ENCODE measurements at places on chromosomes 2 and 18. TPM values are rescaled to one million over a fixed set of nuclear protein-coding genes. Genes with fewer than 3 reads are reported as not detected.
A peak's percentile ranks its signal among the peaks of the same experiment; 100 is the strongest.

- DNase-seq = no peak
Measured at GRCh38 chr2:176558574-176559140, 289.4 kb downstream of the MTX2 start.

DNA sequence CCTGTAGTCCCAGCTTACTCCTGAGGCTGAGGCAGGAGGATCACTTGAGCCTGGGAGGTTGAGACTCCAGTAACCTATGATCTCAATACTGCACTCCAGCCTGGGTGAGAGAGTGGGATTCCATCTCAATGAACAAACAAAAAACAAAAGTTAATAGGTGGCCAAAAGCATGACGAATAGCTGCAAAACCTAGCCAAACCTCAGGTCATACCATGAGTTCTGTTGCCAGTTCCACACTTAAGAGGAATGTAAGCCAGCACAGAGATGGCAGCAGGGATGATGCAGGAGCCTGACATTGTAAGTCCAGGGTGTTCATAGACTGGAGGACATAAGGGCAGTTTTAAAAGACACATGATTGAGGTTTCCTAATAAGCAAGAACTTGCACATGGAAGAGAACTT lies 55.3 kb upstream of the RMDN2 start:
- DNase-seq = no peak

DNA sequence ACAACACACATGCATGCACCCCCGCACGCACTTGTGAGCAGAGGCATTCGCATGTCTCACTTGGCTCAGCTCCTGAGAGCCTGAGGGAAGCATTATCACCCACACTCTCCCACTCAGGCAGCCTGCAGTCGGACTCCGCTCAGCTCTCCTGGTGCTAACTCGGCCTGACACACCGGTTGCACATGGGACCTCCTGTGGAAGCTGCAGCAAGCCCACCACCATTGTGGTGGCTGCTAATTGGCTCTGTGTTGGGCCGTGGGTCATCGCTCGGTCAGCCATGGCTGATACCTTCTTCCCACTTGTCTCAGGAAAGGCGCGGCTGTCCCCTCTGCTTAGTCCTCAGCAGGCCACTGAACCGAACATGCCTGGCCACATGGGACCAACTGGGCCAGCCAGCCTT lies 13.7 kb upstream of the TEX261 start:
- no peak for DNase-seq

- DNase-seq = no peak
Measured at GRCh38 chr2:142734231-142734630, 143.2 kb upstream of the KYNU start.

DNA sequence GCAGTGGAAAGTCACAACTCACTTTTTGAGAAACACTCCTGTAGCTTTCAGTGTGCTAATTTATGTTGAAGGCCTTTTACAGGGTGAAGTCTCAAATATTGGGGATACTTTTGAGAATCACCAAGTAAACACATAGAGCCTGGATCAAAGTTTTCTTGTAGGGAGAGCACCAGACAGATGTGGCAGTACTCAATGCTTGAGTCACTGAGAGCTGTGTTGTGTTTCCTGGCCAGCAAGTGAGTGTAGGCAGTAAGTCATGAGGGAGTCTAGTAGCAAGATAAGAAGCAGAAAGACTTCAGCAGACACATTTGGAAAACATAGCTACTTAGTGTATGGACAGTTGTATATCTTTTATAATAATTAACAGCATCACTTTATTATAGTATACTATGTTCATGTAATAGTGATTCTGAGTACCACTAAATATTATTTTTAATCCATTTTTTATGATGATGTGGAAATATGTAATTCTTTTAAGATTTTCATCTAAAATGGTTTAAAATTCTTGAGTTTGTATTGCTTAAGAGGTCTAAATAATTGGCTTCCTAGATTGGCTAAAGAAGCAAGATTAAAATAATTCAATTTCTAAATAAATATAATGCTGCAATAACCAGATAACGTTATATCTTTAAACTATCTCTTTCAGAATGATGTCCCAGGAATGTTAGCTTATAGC lies 12.8 kb downstream of the PSMD1 start:
- no peak for DNase-seq

DNA sequence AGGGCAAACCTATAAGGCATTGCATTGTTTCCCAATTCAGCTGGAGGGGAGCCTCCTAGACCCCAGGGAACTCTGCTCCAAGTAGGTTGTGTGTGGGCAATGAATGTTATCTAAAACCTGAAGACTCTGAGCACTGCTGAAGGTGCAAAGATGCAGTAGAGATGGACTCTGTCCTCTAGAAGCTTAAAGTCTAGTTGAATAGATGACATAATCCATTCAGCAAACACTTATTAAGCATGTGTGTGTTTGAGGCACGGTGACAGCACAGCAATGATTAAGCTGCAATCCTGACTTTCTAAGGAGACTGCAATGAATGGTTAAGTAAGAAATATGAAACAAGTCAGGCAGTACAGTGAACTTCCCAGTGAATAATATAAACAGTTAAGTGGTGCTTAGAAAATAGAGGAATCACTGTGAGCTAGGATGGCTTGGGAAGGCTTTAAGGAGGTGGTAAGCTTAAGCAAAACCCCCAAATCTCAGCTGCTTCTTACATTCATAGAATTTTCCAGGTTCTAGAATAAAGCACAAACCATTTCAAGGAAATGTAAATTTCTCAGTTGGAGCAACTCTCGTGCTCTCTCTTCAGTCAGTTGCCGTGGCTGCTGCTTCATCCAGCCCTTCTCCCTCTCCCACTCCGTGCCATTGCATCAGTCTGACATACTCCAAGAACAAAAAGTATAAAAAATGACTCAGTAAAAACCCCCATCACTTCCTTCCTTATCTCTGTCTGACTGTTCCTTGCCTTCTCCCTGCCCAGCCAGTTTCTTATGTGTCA lies 19.1 kb downstream of the MXD1 start:
- DNase-seq = no peak

GRCh38 chr2:2294183-2294690 lies 36.8 kb downstream of the MYT1L start:
- DNase-seq = no peak

DNA sequence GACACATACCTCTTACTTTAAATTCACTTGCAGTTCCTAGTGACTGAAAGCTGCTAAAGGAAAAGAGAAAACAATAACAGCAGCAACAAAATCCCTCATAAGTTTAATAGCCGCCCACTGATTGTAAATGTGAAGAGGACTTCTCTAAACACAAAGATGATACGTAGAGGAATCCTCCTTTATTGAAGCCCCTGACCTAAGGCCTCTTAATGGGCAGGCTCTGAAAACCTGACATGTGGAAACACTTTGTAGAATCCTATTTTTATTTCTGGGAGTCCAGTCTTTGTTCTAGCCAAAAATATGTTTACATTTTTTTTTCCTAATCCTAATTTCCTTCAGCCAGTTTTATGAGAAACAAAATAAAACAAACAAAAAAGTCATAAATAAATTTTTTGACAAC lies 1277.7 kb upstream of the CELF4 start:
- DNase-seq = no peak

DNA sequence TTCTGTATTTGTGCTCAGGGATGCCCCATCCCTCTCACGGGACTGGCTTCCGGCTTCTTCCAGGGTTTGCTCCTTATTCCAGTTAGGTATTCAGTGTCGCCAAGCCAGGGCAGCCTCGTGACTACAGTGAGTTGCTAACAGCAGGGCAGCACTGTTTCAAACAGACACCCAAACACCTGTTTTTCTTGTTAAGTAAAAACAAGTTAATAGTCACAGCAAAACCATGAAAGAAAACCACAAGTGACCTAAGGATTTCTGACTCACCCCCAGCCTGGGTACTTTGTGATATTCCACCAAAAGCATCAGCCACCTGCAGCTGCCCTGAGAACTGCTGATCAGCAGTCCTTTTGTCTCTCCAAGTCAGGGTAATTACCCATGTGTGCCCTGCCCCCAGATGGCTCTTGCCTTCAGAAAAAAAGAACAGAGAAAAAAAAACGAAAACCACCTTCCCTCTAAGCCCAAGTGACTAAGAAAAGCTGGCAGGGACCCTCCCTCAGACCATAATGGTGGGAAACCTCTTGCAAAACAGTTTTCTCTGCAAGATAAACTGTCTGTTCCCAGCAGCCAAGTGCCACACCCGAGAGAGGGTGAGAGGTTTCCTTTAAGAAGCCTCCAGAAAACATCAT lies 178.2 kb downstream of the ANAPC1 start:
- DNase-seq = no peak

UGT1A4 gene
- total RNA-seq = not detected

DNA sequence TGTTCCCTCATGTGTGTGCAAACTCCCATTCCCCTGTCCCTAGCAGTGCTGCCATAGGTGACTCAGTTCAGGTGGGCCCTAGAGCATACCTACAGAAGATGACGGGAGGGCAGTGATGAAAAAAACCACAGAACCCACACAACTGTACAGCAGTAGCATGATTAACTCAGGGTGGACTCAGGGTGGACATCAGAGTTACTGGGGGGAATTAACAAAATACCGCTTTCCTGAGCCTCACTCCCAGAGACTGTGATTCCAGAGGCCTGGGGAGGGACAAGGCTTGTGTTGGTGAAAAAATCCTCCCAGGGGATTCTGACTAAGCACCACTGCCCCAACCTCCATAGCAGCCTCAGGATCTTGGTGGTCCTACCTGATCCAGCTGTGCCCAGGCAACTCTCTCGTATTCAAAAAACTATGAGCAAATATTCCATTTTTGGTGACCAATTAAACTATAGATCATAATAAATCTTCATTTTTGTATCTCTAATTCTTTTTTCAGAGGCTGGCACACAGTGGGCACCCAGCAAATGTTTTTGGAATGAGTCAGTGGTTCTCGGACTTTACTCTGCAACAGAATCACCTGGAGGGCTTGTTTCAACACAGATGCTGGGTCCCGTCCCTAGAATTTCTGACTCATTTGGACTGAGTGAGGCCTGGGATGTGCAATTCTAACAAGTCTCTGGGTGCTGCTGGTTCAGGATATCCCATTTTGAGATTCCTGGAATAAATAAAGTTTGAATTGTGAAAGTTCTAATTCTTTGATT lies 84.1 kb upstream of the NABP1 start:
- no peak for DNase-seq

GRCh38 chr2:109715313-109715805 lies 78.7 kb upstream of the RGPD5 start:
- peak; percentile 47 for DNase-seq

- DNase-seq = no peak
Measured at GRCh38 chr2:153230977-153231376, 247.6 kb downstream of the RPRM start.

DNA sequence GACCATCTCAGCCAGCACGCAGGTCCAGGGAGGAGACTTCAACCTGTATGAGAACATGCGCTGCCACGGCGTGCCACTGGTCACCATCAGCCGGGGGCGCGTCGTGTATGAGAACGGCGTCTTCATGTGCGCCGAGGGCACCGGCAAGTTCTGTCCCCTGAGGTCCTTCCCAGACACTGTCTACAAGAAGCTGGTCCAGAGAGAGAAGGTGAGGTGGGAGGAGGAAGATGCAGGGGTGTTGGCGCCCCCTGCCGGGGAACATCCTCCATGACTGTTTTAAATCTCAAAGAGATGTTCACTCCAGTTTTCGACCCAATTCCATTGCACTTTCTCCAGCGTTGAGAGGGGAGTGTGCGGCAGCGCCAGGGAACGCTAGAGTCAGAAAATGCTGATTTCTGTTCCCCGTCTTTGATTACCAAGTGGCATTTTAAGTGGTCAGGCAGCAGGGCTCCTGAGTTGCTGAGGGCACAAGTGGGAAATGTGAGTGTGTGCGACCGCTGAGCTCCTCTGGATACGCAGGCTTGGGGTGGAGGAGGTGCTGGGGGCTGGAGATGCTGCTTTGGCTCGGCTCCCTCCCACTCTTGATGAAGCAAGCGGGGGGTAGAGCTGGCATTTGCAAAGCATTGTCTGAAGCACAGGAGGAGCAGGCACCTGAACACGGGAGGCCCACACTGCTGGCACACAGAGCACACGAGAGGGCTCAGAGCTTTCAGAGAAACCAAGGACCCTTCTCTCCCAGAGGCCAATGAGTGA lies 27.7 kb upstream of the MAPRE3 start:
- DNase-seq = peak; percentile 82

GRCh38 chr2:129189617-129190319 lies 789.7 kb upstream of the RAB6C start:
- no peak for DNase-seq

GRCh38 chr2:158510887-158511286 lies 54.1 kb downstream of the PKP4 start:
- no peak for DNase-seq

DNA sequence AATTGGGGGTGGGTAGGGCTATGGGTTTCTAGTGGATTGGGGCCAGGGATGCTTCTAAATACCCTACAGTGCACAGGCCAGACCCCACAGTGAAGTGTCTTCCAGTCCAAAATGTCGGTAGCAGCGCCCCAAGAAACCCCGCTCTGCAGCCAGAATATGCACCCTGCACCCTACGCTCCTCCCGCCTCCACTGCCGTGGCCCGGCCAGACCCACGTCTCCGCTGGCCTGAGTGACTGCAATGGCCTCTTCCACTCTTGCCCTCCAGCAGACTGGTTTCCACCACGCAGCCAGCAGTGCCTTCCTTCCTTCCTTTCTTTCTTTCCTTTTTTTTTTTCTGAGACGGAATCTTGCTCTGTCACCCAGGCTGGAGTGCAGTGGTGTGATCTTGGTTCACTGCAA lies 91.4 kb upstream of the TAF1B start:
- DNase-seq = no peak

HAAO gene
- total RNA-seq = 2.3 TPM

GRCh38 chr2:170276925-170277629 lies 99.1 kb downstream of the MYO3B start:
- no peak for DNase-seq

NAT8 gene
- total RNA-seq = not detected

GRCh38 chr2:230016844-230017243 lies 51.9 kb downstream of the SLC16A14 start:
- DNase-seq = no peak

KCNJ3 gene
- 2.0 TPM for total RNA-seq

RUFY4 gene
- total RNA-seq = not detected

CYRIA gene
- 3.9 TPM for total RNA-seq

PSD4 gene
- total RNA-seq = 2.6 TPM

- no peak for DNase-seq
Measured at GRCh38 chr2:84782717-84783442, 98.0 kb downstream of the TRABD2A start.

LYG1 gene
- total RNA-seq = not detected

DNA sequence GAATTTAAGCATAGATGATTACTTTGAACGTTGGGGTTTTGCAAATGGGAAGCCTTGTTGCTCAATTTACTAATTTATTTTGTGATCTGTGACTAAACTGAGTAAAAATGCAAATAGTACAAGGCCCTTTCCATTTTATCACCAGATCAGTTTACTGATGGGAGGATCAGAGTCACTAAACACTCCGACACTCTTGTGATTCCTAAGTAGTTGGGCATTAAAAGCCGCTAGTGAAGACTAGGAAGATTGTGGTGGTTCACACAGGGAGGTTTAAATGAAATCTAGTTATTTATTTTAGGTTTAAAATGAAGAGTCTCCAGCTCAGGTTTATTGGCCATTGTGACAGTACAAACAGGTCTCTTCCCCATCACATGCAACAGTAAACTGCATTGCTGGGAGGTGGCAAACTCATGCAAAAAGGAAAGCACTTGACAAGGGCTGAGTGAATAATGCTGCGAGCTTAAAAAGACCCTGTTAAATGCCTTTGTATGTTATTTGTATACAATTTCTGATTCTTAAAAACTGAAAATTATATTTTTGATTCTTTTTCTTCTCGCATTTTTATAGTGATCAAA lies 394.8 kb upstream of the FANCL start:
- DNase-seq = no peak

GRCh38 chr2:149438330-149438960 lies 108.1 kb downstream of the LYPD6 start:
- no peak for DNase-seq

BABAM2 gene
- 51.3 TPM for total RNA-seq

RAPGEF4 gene
- total RNA-seq = 7.2 TPM

PLA2R1 gene
- total RNA-seq = 3.0 TPM

- DNase-seq = no peak
Measured at GRCh38 chr18:76426737-76427305, 68.2 kb downstream of the ZNF516 start.

Data from Right ventricle myocardium superior (tissue), 1 donor.